ENCODE measurements at places on chromosomes 4 and X.

DNA sequence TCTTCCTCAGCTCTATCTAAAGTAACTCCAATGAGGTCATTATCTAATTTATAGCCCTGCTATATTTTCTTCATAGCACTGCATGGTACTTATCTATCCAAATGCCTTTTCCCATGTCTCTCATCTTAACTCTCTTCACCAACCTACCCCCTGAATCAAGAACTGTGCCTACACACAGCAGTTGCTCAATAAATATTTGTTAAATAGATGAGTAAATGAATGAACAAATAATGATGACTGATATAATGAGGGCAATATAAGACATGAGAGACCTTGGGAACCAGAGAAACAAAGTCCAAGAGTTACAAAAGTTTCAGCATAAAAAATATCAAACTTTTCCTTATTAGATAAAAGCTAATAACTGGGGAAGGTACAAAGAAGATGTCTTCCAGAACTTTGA, 19.6 kb downstream of the CAMK2D start:
- no peak for DNase-seq

DNA sequence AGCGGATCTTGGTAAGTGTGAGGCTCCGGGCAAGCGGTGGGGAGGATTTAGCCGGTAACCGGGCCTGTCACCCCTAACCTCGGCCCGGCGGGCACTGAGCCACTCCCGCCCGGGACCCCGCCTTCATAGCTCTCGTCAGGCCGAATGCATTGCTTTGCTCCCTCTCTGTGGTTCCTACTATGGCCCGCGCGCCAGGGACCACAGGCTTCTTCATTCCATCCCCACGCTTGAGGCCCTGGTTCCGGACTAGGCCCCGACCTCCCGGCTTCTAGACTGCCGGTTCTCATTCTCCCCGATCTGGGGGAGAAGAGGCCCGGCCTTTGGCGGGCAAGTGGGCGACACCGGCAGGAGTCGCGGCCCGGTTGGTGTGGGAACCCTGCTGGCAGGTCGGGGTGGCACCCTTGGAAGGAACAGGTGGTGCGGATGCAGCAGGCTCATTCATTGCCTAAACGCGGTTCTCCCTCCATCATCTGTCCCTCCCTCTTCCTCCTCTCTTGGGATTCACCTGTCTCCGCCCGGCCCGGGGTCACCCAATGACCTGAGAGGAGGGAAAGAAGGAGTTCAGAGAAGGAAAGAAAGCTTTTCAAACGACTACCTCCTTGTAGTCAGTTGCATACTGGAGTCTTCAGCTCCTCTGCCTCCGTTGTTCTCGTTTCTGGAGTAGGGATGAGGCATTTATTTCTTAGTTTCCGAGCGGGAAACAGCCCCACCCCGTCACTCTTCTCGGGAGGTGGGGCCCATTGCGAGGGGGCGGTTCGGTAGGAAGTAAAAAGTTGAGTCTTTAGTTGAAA, at the start of gene NDUFC1:
Gene NDUFC1, minus strand, starts transcription at position 657 of the 791 bp plus-strand sequence. CDS start 6,679 bp downstream, outside the sequence.
- peak; percentile 63 for DNase-seq

- DNase-seq, result no peak
Measured at GRCh38 chr4:115945026-115945425, 831.6 kb upstream of the NDST4 start.

- DNase-seq, result no peak
Measured at GRCh38 chr4:48190839-48191238, 56.8 kb upstream of the TXK start.

DNA sequence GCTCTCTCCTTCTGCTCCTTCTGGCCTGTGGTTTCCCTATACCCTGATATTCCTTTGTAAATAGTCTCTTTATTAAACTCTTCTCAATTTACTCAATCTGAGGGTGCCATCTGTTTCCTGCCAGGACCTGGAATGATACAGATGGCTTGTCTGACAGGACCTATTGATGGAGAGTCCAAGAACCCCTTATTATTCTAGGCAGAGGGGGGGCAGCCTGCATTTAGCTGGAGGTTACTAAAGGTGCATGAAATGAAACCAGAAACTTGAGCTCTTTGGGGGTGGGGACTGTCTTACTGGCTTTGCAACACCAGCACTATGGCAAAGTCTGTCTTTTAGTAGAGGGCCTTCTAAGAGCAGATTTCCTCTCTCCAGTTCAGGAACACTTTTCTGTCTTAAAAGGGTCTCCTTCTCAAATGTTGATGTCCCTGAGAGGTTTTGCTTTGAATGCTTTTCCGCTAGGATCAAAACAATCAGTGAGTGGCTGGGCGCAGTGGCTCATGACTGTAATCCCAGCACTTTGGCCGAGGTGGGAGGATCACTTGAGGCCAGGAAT, 162.5 kb upstream of the MED14 start:
- DNase-seq, result no peak

DNA sequence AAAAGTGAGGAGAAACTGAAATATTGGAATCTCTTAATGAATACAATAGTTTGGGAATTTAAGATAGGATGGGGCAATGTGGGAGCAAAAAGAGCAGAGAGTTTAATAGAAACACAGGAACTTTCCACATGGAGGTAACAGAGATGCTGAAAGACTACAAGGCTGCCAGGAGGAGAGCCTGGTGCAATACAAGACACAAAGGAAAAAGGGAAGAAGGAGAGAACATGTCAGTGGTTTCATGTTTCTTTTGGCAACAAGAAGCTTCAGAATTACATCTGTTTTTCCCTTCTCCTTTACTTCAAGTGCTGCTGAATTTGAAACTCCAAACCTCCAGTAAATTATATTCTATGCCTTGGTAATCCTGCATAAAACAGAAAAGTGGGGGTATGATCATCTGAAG, 474.3 kb downstream of the FAT4 start:
- DNase-seq, result no peak
